Stromal cell of bone marrow (primary cell): ENCODE measurements at places on chromosomes 7 and 10.
A peak's percentile ranks its signal among the peaks of the same experiment; 100 is the strongest.

GRCh38 chr10:43598446-43598845, 7.8 kb upstream of the ZNF485 start:
- no peak for DNase-seq

GRCh38 chr7:139034336-139034735, 1.5 kb downstream of the ZC3HAV1L start:
- DNase-seq, result no peak

GRCh38 chr10:73763343-73763742, 18.5 kb upstream of the CHCHD1 start:
- DNase-seq, result no peak

- DNase-seq, result no peak
These were observed 52.6 kb downstream of the SRI start for GRCh38 chr7:88167223-88167622.

DNA sequence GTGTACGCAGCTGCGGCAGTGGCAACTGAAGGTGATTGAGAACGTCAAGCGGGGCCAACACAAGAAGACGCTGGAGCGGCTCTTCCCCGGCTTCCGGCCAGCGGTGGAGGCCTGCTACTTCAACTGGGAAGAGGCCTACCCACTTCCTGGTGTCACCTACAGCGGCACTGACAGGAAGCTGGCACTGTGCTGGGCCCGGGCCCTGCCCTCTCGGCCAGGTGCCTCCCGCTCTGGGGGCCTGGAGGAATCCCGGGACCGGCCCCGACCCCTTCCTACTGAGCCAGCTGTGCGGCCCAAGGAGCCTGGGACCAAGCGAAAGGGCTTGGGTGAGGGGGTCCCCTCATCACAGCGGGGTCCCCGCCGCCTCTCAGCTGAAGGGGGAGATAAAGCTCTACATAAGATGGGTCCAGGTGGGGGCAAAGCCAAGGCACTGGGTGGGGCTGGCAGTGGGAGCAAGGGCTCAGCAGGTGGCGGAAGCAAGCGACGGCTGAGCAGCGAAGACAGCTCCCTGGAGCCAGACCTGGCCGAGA, 6.5 kb downstream of the ZSWIM8 start:
- no peak for DNase-seq

- DNase-seq, result no peak
These were observed 18.0 kb downstream of the C10orf105 start for GRCh38 chr10:71701496-71702132.

- peak; percentile 62 for DNase-seq
These were observed 97.7 kb downstream of the SH3PXD2A start for GRCh38 chr10:103757531-103758293.

DNA sequence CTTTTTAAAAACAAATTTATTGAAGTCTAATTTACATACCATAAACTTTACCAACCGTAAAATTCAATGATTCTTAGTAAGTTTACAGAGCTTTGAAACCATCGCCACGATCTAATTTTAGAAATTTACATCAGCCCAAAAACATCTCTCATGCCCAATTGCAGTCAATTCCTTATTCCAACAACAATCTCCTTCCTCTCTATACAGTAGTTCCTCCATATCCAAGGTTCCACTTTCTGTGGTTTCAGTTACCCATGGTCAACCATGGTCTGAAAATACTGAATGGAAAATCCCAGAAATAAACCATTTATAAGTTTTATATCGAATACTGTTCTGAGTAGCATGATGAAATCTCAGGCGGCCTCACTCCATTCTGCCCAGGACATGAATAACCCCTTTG, 183.4 kb upstream of the ADCY1 start:
- no peak for DNase-seq

DNA sequence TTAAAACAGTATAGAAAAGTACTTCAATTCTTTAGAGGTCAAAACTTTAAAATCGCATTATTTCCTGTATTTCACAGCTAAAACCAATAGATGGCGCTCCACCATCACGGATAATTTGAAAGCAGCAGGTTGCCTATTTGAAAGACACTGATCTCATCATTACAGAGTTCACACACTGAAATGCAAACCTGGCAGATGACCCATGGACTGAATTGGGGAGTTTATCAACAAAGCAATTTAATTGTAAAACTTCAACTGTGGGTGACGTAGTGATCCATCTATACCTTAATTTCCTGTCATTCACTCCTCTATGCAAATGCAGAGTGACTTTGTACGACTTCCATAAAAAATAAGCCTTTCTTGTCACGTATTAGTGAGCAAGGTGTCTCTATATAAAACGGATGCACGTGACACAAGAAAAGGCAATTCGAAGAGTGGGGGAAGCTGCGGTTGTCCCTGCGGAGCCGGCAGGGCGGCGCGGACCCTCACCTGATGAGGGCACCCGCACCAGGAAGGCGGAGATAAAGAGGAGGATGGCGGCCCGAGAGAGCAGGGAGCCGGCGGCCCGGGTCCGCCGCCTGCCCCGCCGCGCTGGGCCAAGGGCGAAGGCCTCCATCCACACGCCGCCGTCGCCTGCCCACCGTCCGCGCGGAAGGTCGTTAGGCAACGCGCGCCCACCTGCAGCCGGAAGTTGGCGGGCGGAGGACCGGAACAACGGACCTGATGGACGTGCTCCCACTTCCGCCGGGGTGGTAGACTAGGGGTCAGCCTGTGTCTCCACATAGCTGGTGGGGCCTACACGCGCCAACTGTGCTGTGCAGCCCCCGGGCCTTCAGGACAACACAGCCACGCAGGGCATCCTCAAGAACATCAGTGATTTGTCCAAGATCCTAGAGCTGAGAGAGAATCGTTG, at the start of gene ZPBP:
Gene ZPBP (minus strand): TSS at position 668 of the 913 bp plus-strand sequence. CDS start 52 bp downstream, at position 616.
- peak; percentile 8 for DNase-seq

- no peak for DNase-seq
These were observed 23.1 kb upstream of the SRGN start for GRCh38 chr10:69064762-69065328.

GRCh38 chr7:86339051-86339450, 304.7 kb upstream of the GRM3 start:
- no peak for DNase-seq

DNA sequence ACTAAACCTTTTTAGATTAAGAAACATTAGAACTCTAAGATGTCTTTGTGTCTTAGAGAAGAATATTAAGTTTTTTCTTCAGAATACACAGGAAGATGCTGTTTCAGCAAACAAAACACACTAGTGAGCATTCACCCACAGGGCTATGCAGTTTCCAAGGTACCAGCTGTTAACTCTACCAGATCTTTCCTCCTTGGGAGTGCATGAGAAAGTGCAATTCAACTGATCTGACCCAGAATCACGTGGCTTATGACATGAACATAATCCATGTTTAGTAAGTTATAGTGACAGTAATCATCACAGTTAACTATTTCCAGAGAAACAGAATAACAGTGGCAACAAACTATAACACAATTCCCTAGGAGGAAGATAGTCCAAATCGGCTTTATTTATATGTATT, 270.7 kb downstream of the CACNA2D1 start:
- DNase-seq, result no peak
